Bladder microvascular endothelial cell (primary cell): ENCODE measurements at places on chromosomes 3 and 15. TPM values are rescaled to one million over a fixed set of nuclear protein-coding genes. Genes with fewer than 3 reads are reported as not detected.

Gene RAB7A
- 28.7 and 57.0 TPM in 2 replicates for total RNA-seq

Gene MORC1
- not detected in 2 replicates for total RNA-seq

Gene ZBED2
- not detected in 2 replicates for total RNA-seq

Gene SLC12A1
- not detected in 2 replicates for total RNA-seq

Gene MOBP
- total RNA-seq, result under 0.01 TPM in 2 replicates

Gene EHHADH
- total RNA-seq, result 3.6 and 4.3 TPM in 2 replicates

Gene ZMYND10
- total RNA-seq, result 0.16 and 0.31 TPM in 2 replicates

Gene GCNT3
- total RNA-seq, result not detected in 2 replicates

Gene POTEB
- not detected in 2 replicates for total RNA-seq

Gene ATP13A3
- 39.0 and 155 TPM in 2 replicates for total RNA-seq

Gene GNAT1
- total RNA-seq, result not detected in 2 replicates

Gene LRTM1
- not detected in 2 replicates for total RNA-seq

Gene DNASE1L3
- 0.82 and 3.4 TPM in 2 replicates for total RNA-seq

Gene RASGRF1
- total RNA-seq, result 0.63 TPM in 1 of 2 replicates, not detected in the other

Gene ITIH1
- total RNA-seq, result 0.16 TPM in 1 of 2 replicates, not detected in the other

Gene HEMK1
- total RNA-seq, result 2.4 and 8.7 TPM in 2 replicates

Gene SAMD7
- not detected in 2 replicates for total RNA-seq

Gene CPNE9
- not detected in 2 replicates for total RNA-seq

Gene TTLL13
- 0.06 TPM in 1 of 2 replicates, not detected in the other for total RNA-seq

Gene FSIP1
- total RNA-seq, result 0.16 and 1.2 TPM in 2 replicates

Gene THBS1
- total RNA-seq, result 2,994 and 14,705 TPM in 2 replicates

Gene PGBD4
- total RNA-seq, result 0.65 and 1.9 TPM in 2 replicates

Gene A4GNT
- total RNA-seq, result not detected in 2 replicates

Gene MINDY4B
- total RNA-seq, result not detected in 2 replicates

Gene RBMS3
- 24.9 and 29.1 TPM in 2 replicates for total RNA-seq

Gene SLC27A2
- 0.16 and 6.2 TPM in 2 replicates for total RNA-seq
